H1 (cell line): ENCODE measurements at places on chromosomes 6 and 20.

- no peak for DNase-seq
Observed at GRCh38 chr6:133724726-133725125, 164.2 kb upstream of the TCF21 start.

DNA sequence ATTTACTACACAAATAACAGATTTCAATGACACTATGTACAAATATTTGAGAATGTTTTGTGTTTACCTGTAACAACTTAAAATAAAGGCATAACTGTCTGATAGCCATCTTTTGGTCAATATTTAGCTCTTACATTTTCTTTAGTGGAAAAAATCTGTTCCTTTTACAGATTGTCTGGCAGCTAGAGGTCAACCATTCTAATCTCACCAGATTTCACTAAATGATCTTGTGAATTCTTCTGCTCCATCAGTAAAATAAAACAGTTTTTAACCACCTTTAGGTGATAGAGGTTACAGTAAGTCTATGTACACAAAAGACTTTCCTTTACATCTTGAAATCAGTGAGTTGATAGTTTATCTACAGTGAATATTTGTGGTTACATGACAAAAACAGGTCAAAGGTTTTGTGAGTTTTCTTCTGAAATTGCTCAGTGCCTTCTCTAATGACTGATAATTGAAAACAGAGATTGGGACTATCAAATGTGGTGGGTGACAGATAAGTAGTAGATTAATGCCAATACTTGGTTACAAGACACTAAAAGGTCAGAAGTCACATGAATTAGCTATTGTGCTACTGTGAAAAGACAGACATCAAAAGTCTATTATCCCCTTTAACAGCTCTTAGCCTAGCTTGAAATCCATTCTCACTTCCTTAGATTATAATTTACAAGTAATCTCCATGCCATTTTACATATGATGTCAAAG, 47.4 kb downstream of the BMP5 start:
- DNase-seq, result no peak

GRCh38 chr6:84361372-84362192, 134.1 kb upstream of the CEP162 start:
- no peak for DNase-seq

DNA sequence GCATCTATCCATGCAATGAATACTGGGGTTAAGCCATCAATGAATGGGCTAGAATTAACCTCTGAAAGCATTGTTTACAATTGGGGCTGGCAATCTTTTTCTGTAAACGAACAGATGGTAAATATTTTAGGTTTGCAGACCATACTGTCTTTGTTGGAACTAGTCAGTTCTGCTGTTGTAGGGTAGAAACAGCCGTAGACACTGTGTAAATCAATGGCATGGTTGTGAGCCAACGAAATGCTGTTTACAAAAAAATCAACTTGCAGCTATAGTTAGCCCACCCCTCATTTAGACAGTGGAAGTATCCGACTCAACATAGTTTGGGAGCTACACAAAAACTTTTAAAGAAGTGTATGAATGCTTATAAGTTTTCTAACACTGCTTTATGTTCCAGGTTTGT, 91.5 kb downstream of the BCKDHB start:
- no peak for DNase-seq

- no peak for DNase-seq
Observed at GRCh38 chr6:137176729-137177128, 3.3 kb upstream of the IL22RA2 start.

- DNase-seq, result no peak
Observed at GRCh38 chr20:50580016-50580747, 70.0 kb downstream of the PTPN1 start.

- DNase-seq, result no peak
Observed at GRCh38 chr20:35517125-35517524, 12.3 kb downstream of the C20orf173 start.

DNA sequence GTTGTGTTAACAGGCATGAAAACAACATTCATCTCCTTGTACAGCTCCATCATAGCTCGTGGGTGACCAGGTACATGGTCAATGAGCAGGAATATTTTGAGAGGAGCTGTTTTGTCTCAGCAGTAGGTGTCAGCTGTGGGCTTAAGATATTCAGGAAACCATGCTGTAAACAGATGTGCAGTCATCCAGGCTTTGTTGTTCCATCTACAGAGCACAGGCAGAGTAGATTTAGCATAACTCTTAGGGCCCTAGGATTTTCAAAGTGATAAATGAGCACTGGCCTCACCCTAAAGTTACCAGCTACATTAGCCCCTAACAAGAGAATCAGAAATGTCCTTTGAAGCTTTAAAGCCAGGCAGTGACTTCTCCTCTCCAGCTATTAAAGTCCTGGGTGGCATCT, 154.2 kb downstream of the BTBD9 start:
- no peak for DNase-seq

DNA sequence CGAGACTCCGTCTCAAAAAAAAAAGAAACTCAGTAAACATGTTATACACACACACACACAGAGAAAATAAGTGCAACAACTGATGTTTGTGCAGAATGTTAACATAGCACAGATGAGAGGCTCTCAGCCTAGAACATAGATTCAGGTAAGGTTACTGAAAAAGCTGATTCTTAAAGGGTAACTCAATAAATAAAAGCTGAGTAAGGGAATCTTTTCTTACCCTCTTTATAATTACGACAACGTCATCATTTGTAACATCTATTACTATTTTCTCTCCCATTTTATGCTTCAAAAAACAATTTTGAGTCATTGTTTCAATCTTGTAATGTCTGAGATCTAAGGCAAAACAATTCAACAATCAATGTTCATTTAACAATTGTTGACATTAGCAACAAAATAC, 644.8 kb downstream of the RFPL4B start:
- DNase-seq, result no peak

DNA sequence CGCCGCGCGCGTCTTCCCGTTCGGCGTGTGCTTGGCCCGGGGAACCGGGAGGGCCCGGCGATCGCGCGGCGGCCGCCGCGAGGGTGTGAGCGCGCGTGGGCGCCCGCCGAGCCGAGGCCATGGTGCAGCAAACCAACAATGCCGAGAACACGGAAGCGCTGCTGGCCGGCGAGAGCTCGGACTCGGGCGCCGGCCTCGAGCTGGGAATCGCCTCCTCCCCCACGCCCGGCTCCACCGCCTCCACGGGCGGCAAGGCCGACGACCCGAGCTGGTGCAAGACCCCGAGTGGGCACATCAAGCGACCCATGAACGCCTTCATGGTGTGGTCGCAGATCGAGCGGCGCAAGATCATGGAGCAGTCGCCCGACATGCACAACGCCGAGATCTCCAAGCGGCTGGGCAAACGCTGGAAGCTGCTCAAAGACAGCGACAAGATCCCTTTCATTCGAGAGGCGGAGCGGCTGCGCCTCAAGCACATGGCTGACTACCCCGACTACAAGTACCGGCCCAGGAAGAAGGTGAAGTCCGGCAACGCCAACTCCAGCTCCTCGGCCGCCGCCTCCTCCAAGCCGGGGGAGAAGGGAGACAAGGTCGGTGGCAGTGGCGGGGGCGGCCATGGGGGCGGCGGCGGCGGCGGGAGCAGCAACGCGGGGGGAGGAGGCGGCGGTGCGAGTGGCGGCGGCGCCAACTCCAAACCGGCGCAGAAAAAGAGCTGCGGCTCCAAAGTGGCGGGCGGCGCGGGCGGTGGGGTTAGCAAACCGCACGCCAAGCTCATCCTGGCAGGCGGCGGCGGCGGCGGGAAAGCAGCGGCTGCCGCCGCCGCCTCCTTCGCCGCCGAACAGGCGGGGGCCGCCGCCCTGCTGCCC, 1.1 kb downstream of the SOX4 start:
- DNase-seq, result no peak

DNA sequence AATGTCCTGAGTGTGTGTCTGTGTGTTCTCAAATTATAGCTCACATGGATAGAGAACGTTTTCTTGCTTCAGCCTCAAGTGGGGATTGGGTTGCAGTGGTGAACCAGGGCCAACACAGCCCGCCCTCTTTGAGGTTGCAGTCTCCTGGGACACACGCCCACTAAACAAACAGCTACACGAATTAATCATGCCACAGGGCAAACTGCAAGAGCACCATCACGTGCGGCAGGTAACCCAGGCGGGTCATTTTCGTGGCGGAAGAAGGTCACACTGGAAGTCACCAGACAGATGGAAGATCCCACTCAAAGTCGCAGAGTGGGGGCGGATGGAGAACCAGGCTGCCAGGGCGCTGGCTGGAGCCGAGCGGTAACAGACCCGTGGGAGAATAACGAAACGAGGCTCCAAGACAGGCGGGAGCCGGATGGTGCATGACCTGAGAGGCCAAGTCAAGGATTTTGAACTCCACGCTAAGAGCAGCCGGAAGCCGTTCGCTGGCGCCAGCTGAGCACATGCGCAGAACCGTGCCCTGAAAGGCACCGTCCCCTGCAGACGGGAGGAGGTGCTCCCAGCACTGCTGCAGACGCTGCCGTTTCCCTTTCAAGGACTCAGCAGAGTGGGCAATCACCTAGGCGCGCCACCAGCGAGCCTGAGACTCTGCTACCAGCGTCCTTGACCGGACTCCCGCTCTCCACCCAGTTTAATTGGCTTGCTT, 10.7 kb downstream of the DLL1 start:
- no peak for DNase-seq

GRCh38 chr6:41372832-41373626, 37.6 kb downstream of the NCR2 start:
- no peak for DNase-seq

GRCh38 chr6:98067375-98067774, 767.0 kb upstream of the POU3F2 start:
- no peak for DNase-seq

GRCh38 chr20:45859916-45860315, 2.5 kb downstream of the ZSWIM3 start:
- no peak for DNase-seq

DNA sequence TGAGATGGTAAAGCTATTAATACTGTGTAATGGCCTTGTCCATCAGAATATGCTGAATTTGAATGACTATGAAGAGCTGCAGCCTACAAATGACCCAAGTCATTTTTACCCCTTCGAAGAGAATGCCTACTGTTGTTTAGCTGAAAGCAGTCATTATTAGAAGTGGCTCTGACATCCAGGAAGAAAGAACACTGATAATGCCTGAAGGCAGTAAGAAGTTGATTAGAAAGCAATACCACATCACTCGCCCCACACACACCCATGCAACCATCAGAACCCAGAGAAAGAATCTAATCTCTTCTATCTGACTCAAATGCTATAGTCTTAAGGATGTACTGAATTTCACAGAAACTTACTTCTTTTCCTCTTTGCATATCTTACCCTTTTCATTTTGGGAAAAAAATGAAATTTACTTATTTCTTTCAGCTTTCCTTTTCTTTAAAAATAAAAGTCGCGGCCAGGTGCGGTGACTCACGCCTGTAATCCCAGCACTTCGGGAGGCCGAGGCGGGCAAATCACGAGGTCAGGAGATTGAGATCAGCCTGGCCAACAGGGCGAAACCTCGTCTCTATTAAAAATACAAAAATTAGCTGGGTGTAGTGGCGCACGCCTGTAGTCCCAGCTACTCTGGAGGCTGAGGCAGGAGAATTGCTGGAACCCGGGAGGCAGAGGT, 61.0 kb downstream of the ARHGAP18 start:
- no peak for DNase-seq

GRCh38 chr6:41763470-41763869, 16.2 kb downstream of the FRS3 start:
- no peak for DNase-seq

- no peak for DNase-seq
Observed at GRCh38 chr6:79787626-79788025, 156.5 kb downstream of the SH3BGRL2 start.

- DNase-seq, result no peak
Observed at GRCh38 chr6:53543359-53544216, 1.3 kb downstream of the GCLC start.

- no peak for DNase-seq
Observed at GRCh38 chr20:53852691-53853090, 217.7 kb downstream of the BCAS1 start.

DNA sequence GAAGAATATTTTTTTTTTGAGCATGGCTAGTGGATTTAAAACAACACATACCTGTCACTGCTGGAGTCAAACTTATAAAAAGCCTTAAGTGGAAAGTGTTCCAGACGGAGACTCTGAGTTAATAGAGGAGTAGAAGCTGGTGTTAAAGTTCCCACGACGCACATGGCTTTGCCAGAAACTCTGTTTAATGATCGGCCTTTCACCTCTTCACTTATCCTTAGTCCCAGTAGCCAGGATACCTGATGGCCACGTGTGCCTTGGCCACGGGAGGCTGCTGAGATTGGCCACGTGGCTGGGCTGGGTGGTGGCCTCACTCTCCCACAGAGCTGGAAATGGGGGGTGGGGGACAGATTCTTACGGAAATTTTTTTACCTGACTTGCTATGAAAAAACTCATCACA, 333.1 kb downstream of the ZFAND3 start:
- no peak for DNase-seq

- no peak for DNase-seq
Observed at GRCh38 chr6:138431256-138432062, 27.4 kb downstream of the HEBP2 start.

- DNase-seq, result no peak
Observed at GRCh38 chr6:125197795-125198269, 44.3 kb downstream of the TPD52L1 start.

DNA sequence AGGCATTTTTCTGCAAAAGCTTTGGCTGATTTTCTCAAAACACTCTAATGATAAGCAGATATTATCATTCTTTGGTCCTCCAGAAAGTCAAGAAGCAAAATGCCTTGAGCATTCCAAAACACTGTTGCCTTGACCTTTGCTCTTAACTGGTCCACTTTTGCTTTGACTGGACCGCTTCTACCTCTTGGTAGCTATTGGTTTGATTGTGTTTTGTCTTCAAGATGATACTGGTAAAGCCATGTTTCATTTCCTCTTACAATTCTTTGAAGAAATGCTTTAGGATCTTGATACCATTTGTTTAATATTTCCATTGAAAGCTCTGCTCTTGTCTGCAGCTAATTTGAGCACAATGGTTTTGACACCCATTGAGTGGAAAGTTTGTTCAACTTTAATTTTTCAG, 35.6 kb upstream of the SDHAF4 start:
- DNase-seq, result no peak

DNA sequence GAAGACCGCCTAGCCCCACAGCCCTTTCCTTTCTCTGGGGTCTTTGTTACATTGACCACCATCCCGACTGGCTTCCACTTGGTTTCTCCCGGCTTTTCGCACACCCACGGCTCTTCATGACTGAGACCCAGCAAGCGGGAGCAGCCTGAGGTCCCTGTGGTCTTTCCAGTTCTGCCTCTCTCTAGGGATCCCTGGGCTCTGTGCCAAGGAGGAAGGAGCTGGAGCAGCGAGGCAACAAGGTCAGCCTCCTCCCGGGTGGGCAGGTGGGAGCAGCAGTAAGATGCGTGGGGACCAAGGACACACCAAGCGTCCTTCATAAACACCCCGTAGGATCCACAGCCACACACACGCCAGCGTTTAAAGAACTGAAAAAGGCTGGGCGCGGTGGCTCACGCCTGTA, 29.6 kb upstream of the MRGBP start:
- DNase-seq, result no peak

DNA sequence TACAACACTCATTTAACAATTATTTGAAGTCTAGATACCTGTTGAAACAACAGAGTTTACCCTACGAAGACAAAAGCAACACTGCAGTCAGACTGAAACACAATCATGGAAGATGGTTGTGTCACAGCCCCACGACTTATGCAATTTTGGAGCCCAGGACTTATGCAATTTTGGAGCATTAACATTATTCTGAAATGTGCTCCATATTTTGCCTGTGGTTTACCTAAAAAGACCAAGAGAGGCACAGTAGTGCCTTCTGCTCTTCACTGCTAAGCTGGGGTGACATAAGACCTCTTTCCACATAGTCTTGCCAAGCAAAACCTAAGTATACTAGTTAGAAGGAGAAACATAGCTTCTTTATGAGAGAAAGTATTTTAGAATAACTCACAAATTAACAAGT, 216.5 kb downstream of the PTPRK start:
- no peak for DNase-seq
